NCI-H187 treated with DMSO at 0.1 percent for 48 hours (cell line): ENCODE measurements at places on chromosomes 3 and 15.

DNA sequence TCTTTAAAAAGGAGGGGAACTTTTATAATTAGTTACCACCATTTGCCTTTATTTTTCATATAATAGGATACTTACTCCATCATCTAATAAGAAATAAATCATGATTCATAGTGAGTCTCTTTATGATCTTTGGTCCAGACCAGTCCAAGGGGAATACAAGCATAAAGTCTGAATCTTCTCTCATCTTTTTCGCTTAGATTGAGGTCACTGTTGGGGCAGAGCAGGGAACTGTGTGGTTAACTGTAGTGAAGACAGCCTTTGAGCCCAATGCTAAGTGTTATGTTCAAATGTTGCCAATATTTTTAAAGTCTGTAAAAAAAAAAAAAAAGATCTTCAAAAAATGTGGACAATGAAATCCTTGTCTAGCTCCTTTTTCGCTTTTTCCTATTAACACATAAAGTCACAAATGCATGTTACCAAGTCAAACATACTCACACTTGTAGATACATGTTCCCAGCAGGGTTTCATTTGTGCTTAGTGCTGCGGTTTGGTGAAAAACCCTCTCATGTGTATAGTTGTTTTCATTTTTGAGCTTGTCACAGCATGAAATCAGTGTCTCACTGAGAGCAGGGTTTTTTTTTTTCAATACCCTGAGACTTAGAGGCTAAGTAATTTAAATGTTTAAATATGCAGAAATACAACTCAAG lies 72.1 kb downstream of the EPHA3 start:
- DNase-seq: no peak

DNA sequence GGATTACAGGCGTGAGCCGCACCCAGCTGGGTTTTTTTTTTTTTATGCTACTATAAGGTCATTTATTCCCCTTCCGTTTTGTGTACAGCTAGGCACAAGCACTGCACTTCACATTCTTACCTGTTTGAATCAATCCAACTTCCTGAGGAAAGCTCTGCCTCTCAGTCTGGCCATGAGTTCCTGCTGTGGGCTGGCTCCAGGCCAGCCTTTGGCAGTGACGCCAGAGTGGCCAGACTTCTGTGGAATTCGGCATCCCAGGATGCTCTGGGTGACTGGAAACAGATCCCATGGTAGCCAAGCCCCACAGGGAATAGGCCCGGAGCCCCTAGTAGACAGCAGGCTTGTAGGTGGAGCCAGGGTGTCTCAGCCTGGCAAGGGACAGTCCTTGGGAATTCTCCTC lies 21.5 kb upstream of the TIMP4 start:
- DNase-seq: no peak

GRCh38 chr15:61157933-61158332 lies 71.2 kb downstream of the RORA start:
- DNase-seq: no peak

DNA sequence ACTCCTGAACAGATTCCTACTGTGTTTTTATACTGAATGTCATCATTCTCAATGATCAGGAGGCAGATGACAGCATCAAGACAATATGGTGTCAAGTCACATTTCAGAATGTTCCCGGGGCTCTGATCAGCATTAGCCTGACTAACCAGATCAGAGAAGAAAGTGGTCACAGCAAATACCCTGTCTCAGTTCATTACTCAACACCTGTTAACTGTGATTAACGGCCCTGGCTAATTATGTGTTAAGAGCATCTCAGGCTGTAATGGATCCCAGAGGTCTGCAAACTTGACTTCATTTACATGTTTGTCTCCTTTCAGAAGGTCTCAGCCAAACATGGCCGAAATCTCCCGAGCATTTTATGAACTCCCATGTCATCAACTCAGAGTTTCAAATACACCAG lies 833.7 kb downstream of the FHIT start:
- no peak for DNase-seq

DNA sequence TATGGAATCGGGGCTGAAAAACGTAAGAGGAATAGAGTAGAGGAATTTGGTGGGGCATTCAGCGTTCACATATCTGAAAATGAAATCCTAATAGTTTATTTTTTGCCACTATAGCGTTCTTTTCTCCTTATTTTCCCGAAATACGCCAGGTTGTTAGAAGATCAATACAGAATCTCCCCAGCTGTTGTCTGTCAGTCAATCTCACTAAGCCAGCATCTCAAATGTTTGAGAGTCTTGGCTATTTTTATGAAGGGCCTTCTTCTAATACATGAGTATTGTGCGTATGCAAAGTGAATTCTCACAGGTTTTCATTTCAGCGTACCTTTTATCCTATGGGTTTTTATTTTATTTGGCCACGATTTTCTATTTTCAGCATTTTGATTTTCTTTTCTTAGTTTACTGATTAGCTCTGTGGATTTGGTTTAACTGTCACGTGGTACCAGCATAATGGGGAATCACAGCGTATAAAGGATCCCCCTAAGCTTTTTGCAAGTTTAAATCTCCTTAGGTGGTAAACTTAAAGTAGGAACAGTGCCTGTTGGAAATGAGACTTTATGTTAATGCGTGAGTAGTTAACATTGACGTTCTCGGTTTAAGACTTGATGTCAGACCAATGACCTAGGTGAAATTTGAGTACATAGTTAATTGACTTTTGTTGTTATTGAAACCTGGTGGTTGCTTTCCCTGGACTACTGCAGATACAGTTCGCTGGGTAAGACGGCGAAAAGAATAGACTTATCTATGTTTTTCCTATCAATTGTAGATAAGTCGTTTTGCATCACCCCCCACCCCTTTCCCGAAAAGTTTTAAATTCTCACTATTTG lies 1.3 kb downstream of the FXR1 start:
- DNase-seq: no peak

GRCh38 chr3:45529697-45530096 lies 64.9 kb upstream of the LIMD1 start:
- DNase-seq: no peak

DNA sequence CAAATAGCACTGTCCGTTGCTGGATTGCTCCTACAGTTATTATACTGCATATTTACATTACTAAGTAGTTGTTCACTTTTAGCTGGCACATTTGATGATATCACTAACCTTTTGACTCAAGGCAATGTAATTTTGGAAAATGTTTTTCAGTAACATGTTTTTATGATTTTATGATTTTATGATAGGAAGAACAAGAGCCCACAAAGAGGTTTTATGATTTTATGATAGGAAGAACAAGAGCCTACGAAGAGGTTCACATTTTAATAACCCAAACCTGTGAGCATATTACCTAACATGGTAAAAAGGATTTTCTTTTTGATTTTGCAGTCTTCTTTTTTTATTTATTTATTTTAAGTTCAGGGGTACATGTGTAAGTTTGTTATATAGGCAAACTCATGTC lies 172.3 kb upstream of the TPM1 start:
- DNase-seq: no peak

DNA sequence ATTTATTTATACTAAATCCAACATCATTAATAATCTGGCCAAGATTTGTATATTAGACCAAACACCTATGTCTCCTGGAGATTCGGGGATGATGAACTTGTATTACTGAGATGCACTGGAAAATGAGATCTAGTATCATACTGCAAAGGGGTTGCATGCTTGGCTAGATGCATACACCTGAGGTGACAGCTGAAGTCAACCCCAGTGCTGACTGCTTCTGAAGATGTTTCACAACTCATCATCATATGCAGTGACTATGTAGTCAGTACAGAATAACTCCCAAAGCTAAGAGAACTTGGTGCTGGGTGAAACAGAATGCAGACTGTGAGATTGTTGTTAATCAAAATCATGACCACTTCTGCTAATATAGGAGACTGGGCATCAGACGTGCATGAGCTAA lies 1114.2 kb downstream of the NSUN3 start:
- no peak for DNase-seq

- DNase-seq: no peak
These were observed 192.4 kb downstream of the SQOR start for GRCh38 chr15:45827275-45827674.

DNA sequence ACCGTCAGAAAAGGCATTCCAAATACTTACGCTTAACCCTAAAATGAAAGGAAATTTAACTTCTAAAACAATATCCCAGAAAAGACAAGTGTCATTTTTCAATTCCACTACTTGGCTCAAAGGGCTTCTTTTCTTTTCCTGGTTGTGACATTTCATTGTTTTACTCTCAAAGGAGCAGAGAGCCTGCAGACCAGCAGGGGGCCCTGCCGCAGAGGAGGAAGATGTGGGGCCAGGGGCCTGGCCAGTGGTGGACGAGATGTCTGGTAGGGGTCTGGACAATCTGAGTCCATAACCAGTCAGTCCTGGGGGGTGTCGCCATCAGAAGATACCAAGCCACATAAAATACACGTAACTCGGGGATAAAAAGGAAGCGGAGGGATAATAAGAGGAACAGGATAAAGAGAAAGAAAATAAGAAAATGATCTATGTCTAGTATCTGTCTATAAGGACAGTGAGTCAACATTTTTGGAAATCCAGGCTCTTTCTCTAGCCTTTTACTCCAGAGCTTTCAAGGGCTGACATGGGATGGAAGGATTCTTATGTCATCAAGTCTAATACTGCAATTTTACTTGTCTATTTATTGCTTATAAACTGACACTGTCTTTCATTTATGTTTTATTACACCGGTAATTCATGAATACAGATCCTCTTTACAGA lies 54.2 kb upstream of the ARHGEF3 start:
- no peak for DNase-seq

GRCh38 chr3:23686519-23686918 lies 119.2 kb upstream of the UBE2E1 start:
- DNase-seq: no peak

- DNase-seq: no peak
These were observed 450.6 kb upstream of the TGFBR2 start for GRCh38 chr3:30155755-30156154.

DNA sequence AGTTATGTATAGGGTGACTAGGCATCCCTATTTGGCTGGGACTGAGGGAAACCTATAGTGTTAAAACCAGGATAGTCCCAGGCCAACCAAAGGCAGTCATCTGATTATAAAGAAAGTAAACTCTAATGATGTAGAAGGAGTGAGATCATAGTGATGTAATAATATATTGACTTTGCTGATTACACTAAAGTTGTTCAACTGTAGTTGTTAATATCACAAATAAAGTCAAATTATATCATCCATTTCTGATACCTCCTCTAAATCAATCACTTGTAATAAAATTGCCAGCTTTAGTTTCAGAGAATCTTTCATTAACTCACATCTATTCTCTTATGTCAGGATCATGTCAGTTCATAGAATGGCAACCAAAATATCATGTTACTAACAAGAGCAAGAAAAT lies 98.6 kb downstream of the FOXB1 start:
- no peak for DNase-seq

DNA sequence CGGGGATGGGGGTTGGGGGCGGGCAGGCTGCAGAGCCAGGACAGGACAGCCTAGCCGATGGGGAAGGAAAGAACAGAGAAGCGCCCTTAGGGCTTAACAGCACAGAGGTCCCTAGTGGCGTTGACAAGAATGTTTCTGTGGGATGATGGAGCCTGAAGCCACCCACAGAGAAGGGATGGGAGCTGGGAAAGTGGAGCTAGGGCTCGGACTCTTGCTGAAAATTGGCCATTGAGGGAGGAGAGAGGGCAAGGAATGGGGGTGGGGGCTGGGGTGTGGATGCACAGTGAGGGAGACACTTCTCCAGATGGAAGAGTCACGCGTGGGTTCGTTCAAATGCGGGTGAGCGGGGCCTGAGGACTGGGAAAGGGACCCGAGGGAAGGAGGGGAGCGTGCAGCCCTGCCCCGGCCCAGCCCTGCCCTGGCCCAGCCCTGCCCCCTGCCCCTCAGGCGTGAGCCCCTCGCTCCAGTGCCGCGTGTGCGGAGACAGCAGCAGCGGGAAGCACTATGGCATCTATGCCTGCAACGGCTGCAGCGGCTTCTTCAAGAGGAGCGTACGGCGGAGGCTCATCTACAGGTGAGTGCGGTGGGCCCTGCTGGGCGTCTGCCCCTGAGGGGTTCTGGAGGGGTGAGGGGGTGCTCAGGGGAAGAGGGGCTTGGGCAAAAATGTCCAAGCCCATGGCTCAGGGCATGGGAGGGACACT lies 832 bp downstream of the NR2E3 start:
- no peak for DNase-seq

DNA sequence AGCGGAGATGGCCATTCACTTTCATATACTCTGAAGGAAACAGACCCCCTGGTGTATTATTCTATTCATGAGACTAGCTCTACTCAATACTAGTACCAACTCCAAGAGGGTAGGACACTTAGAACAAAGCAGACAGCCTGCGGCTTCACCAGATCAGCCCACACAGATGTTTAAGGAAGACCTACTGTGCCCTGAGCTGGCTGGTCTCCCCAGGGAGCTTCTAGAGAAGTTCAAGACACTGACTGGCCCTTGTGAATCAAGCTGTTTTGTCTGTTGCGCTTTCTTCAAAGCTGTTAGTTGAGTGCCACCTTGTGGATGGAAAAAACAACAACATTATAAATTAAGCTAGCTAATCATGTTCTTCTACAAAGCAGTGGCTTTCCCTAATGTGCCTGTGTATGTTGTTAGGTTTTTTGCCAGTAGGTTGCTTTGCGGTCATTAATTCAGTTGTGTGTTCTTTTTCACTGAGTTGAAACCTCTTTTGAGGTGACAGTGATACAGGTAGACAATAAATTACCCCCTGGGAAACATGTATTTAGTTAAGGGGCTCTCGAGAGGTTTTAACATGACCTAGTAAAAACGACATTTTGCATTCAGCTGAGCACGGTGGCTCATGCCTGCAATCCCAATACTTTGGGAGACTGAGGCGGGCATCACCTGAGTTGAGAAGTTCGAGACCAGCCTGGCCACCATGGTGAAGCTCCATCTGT lies 64.2 kb upstream of the MYZAP start:
- peak; percentile 46 for DNase-seq

GRCh38 chr15:25892126-25892525 lies 29.0 kb upstream of the ATP10A start:
- DNase-seq: no peak

DNA sequence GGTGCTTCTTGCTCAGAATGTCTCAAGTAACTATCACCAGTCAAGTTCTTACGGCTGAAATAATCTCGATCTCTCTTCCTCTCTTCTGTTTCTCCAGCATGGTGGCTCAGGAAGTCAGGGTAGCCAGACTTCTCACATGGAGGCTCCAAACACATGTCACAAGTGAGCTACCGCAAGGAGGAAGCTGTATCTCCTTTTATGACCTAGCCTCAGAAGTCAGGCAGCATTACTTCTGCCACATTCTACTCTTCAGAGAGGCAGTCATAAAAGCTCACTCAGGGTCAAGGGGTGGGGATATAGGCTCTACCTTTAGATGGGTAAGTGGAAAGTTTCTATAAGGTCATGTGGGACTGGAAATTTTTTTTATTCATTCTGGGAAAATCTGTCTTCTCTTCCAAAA lies 86.6 kb upstream of the NEO1 start:
- DNase-seq: no peak

DNA sequence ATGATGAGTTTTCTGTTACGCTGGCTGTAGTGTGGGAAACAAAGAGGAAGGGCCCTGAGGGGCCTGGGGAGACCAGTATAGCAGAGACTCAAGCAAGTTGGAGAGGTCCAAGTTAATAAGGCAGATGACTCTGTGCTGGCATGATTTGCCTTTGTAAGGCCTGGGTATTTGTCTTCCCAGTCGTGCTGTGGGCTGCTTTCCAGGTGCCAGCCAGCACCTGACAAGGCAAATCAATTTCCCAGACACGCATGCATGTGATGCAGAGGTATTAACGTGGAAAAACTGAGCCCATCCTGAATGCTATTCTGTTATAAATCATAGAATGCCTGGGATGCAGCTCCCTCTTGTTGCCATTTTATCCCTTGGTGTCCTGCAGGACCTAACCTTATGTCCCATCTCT lies 175.6 kb downstream of the MFSD1 start:
- no peak for DNase-seq

- DNase-seq: no peak
These were observed 5.6 kb downstream of the FNDC3B start for GRCh38 chr3:172044833-172045585.

GRCh38 chr3:188760408-188760807 lies 411.4 kb upstream of the TPRG1 start:
- DNase-seq: no peak
